ENCODE measurements at places on chromosomes 4 and X.

- DNase-seq: no peak
Measured at GRCh38 chr4:84220990-84221389, 278.1 kb downstream of the NKX6-1 start.

GRCh38 chr4:143336781-143337599, at the start of gene GAB1:
TSS of gene GAB1 (plus strand) at chr4:143336876. CDS start at chr4:143337189, 313 bp downstream.
- peak; percentile 23 for DNase-seq

- no peak for DNase-seq
Measured at GRCh38 chrX:54714424-54714823, 83.6 kb downstream of the ITIH6 start.

GRCh38 chr4:164571593-164572390, 182.1 kb upstream of the SMIM31 start:
- DNase-seq: no peak

- peak; percentile 15 for DNase-seq
Measured at GRCh38 chrX:118254611-118255010, 91.3 kb upstream of the WDR44 start.

DNA sequence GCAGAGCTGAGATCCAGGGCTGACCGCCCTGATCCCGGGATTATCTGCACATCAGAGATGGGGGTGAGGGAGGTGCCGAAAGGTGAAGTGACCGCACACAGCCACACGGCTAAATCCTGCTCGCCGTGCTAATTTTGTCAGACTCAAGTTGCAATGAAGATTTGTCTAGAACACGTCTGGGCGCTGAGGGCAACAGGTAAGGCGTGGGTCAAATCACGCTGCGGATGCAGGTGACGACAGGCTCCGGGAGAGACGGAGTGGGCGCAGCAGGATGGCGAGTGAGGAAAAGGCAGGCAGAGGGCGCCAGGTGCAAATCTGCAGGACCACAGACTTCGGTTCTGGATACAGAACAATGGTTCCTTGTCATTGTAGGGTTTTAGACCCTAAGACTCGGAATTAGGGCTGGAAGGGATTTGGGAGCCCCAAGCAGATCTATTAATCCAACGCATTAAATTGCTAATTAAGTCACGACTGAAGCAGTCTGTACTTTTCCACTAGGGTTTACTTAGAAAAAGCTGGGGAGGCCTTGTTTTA, 1.9 kb upstream of the TBC1D14 start:
- peak; percentile 24 for DNase-seq

GRCh38 chrX:57417827-57418226, 131.3 kb downstream of the FAAH2 start:
- no peak for DNase-seq

DNA sequence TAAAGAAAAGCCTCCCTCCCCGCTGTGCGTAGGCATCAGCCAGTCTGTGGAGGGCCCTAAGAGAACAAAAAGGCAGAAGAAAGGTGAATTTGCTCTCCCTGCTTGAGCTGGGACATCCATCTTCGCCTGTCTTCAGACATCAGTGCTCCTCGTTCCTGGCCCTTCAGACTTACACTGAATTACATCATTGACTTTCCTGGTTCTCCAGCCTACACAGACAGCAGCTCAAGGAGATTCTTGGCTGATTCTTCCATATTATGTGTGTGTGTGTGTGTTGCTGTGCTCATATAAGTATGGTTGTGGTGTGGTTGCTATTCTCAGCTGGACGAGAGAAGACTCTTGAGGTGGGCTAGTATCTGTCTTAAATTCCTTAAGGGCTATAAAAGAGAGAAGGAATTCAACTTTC, 35.5 kb upstream of the CD99L2 start:
- no peak for DNase-seq

DNA sequence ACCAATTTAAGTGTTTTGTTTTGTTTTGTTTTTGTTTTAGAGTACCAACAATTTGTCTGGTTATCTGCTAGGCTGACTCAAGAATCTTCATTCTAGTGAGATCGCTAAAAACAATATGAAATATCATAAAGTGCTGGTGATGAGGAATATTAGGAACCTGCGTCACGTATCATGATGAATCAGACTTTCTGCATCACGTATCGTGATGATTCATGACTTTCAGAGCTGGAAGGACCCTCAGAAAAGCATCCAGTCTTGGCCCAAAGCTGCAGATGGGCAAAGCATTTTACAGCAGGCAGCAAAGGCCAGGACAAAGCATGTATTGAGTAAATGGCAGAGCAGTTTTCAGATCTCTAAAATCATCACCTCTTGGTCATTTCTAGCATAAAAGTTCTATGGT, 278.0 kb upstream of the BOD1L1 start:
- no peak for DNase-seq

DNA sequence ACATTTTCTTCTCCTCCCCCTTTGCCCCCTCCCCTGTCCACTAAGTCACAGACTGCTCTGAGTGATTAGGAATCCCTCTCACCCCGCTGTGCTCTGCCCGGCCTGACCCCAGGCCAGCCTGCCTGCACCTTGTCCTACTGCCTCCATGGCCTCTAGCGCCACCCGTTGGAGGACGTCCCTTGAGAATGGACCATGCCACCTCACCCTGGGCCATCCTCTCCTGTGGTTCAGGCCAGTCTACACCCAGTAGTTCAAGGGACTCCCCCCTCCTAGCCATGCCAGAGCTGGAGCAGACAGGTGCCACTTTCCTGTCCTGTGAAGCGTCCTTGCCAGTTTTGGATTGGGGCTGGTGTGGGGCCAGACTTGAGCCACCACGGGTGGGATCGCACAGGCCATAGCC, 9.7 kb upstream of the IRAK1 start:
- no peak for DNase-seq
